Suppressor macrophage (primary cell): ENCODE measurements at places on chromosomes 1 and 21.
A peak's percentile ranks its signal among the peaks of the same experiment; 100 is the strongest.

GRCh38 chr1:35316264-35316663 lies 47.8 kb downstream of the ZMYM4 start:
- no peak for DNase-seq

DNA sequence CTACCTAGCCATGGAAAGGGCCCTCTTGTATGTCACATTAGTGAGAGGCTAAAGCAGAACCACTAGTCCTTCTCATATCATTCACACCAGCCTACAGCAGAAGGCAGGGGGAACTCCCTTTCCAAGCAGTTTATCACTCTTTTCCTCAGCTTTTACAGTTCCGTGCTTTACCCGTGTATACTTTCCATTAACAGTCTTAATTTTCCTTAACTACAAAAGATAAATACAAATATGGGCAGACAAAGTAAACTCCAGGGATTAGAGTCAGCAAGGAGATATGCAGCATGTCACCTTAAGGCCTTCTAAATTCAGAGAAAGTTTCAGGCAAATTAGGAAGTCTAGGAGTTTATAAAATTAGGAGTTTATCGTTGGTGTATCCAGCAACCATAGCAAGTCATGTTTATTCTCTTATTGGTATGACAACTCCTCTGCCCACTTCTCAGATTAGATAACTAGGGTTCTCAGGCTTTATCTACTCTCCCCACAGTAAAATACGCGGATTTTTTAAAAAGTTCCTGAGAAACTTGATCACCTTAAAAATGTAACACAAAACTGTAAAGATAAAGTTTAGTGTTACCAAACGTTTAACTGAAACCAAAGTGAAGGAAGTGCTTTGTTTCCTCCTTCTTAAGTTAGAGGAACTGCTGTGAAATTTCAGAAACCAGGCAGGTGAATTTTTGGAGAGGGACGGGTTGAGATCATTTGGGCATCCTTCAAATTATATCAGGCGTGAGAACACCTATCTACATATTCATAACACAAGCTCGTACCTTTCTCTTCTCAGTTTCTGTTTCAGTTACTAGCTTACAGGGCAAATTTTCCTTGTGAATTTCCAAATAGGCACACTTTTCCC lies 42.7 kb upstream of the SLC19A2 start:
- DNase-seq: peak; percentile 27

DNA sequence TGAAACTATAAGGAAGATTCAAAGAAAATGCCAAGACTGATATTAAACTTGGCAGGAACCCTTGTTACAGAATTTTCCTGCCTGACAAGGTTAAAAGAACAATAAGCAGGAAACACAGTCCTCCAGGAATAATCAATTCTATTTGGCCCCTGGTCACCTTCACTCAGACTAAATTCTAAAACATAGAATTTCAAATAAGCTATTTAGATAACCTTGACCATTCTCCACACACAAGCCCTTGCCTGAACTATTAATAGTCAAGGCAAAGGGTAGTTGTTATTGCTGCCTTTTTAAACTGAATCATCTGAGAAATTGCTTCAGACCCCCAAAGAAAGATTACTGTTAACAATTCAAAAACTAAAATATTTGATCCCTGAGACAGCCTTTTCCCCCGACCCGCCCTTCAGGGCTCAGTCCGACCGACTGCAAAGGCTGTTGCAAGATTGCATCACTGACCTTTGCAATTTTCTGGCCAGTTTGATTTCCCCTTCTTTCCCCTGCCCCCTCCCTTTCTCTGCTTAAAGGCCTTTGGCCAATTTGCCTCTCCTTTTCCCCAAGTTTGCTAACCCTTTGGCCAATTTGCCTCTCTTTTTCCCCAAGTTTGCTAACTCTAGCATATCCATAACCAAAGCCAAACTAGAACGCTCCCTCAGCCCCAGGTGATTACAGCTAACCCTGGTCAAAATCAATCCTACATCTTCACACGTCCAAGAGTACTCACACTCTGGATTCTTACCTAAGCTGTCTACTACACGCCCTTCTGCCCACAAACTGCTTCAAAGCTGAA lies 1.4 kb upstream of the G0S2 start:
- DNase-seq: peak; percentile 77

DNA sequence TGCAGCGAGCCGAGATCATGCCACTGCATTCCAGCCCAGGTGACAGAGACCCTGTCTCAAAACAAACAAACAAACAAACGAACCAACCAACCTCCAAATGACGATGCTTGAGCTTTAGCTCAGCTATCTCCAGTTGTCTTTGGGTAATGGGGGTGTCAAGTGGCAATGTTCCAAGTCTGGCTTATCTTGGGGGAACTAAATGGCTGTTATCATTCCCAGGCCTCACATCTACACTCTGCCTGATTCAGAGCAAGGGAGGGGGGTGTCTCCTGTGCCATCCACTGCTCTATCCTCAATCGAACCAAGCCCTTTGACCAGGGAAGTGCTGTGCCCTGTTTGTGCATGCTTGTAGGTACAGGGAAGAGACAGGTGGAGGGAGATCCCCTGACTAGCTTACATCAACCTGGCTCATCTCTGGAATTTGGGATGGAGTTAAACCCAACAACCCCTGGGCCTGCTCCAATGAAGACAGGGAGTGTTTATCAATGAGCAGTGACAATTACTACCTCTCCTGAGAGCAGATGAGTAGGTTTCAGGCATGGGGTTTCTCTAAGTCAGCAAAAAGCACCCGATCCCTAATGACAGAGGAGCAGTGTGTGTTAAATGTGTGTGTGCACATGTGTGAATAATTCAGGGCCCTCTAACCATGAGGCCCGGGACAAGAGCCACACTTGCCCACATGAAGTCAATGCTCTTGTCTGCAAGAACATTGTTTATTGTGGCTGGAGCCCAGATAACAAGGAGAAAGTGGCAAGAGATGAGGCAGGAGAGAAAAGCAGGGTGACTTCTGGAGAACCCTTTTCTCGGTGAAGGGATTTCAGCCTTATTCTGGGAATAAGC lies 20.3 kb upstream of the IL6R start:
- DNase-seq: no peak

DNA sequence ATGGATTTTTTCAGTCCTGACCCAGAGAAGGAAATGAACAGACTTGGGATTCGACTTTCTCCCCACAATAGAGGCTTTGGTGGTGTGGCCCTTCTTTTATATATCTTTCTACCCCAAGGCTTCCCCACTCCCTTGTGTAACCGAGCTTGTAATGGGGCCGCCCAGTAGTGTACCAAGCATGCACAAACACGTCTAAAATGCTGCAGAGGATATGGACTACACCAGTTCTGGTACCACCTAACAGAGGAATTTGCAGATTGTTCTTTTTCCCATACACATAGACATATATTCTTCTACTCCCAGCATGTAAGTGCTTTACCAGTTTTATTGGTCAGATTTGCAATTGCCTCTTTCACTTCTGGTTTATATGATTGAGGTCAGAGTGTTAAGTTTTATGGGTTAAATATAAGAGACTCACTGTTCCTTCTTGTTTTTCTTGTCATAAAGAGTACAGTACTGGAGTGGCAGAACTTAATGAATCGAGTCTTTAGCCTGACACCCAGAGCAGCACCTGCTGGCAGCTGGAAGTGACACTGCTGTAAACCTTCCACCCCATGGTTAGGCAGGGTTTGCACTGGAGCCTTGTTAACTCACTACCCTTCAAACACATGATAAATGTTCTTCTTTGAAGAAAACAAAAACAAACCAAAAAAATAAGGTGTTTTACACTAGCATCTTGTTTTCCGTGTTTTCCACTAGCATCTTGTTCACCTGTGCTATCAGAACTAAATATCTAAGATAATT lies 198.6 kb downstream of the PTPRC start:
- DNase-seq: no peak

- no peak for DNase-seq
These were observed 24.2 kb downstream of the CYP4A22 start for GRCh38 chr1:47161298-47162040.

GRCh38 chr1:41355761-41356160 lies 5.5 kb upstream of the FOXO6 start:
- no peak for DNase-seq

- DNase-seq: peak; percentile 48
These were observed 16.4 kb downstream of the ECHDC2 start for GRCh38 chr1:52904927-52905698.

GRCh38 chr1:197606168-197606845 lies 169.0 kb downstream of the DENND1B start:
- no peak for DNase-seq

DNA sequence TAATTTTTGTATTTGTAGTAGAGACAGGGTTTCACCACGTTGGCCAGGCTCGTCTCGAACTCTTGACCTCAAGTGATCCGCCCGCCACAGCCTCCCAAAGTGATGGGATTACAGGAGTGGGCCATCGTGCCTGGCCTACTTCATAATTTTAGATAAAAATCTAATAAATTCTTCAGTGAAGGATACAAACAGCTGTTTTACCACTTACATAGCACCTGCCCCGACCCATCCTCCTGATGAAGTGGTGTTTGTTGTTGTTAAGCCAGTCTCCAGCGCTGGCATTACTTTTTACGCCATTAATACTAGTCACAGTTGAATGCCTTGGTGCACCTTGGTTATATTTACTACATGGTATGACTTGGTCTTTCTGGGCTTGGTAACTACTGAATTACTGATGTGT lies 12.3 kb upstream of the RAP1GAP start:
- DNase-seq: no peak
